ENCODE measurements at places on chromosomes 3 and 15.

- no peak for DNase-seq
Measured at GRCh38 chr3:118544458-118544857, 490.2 kb downstream of the IGSF11 start.

- no peak for DNase-seq
Measured at GRCh38 chr15:90580541-90580940, 50.8 kb downstream of the CRTC3 start.

GRCh38 chr3:123961508-123961856 is 453 bp upstream of the CCDC14 start:
- DNase-seq = no peak

DNA sequence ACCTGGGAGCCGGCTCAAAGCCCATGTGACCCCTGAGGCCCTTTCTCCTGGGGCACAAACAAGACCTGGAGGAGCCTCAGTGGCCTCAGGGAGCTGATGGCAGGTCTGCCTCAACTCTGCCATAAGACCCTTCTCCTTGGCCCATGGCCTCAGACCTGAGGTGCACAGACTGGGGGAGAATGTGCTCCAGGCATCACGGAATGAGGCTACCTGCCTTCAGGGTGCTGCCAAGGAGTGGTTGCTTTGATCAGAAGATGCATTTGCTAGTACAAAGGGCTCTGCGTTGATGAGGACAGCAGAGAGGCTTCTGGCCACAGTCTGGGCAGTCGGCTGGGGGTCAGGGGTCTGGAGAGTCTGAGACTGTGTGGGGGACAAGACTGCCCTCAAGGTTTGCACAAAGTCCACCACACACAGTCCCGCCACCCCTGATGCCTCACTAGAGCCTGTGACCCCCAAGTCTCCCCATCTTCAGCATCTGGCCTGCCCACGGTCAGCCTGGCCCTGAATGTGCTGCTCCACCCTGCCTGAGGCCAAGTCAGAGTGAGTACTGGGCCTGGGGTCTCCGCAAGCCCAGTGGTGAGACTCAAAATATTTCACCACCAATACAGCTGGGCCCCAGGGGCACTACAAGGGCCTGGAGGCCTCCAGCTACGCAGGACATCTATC is 26.6 kb downstream of the ALDH1L1 start:
- no peak for DNase-seq

DNA sequence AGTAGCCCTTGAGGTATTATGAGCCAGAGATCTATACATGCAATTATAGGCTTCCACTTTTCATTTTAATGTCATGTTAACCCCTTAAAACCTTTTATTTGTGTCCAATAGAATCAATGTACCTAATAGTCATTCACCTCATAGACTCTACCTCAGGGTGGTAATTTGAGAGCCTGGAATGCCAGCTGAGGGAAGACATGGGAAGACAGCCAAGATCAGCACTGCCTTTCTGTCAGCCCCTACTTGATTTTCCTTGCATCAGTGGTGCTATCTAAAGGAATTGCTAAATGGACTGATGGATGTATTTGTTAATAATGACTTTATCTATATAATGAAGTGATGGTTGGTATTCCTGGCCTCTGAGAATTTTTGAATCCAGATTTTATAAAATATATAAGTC is 113.3 kb upstream of the GBE1 start:
- DNase-seq = no peak

GRCh38 chr3:132543011-132543739 is 53.9 kb upstream of the ACKR4 start:
- DNase-seq = peak; percentile 86

DNA sequence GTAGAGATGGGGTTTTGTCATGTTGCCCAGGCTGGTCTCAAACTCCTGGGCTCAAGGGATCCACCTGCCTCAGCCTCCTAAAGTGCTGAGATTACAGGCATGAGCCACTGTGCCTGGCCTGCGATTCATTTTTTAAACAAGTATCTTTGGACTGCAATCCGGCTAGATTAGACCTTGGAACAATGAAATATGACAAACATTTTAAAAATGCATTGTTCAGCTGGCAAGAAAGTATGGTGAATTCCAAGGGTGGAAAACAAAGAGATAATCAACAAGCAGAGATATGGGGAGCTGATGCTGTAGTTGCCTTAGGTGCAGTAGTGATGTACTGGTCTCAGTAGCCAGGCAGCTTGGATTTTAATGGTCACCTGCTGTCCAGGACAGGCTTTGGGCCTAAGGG is 95.8 kb upstream of the GOLGA8J start:
- no peak for DNase-seq

DNA sequence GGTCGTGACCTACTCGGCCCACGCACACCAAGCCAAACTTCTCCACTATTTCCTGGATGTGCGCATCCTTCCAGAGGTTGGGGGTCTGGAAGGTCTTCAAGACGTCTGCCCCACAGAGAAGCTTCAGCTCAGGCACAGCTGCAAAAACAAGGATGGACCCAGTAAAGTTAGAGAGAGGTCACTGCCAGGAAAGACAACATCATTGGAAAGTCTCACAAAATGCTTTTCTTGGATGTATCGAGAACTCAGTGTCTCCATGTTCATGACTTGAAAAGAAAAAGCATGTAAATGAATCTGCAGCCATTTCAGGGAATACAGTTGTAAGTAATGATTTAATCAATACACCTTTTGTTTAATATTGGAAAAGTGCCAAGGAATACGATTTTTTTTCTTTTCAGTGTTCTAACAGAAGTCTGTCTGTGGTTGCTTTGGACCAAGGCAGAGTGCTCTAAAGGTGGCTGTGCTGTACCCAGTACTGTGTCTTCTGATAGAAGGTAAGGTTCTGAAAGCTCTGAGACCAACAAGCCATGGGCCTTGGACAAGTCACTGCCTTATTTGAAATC is 21.8 kb upstream of the RBP1 start:
- no peak for DNase-seq

- no peak for DNase-seq
Measured at GRCh38 chr3:133620066-133620784, 41.5 kb downstream of the TOPBP1 start.

DNA sequence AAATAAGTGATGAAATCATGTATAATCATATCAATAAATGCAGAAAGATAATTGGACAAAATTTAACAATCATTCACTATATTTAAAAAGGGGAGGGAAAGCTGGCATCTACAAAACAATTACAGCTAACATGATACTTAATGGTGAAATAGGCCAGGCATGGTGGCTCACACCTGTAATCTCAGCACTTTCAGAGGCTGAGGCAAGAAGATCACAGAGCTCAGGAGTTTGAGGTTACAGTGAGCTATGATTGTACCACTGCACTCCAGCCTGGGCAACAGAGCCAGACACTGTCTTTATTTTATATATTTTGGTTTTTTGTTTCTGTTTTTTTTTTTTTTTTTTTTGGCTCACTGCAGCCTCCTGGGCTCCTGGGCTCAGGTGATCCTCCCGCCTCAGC is 12.1 kb downstream of the EDC3 start:
- DNase-seq = no peak

DNA sequence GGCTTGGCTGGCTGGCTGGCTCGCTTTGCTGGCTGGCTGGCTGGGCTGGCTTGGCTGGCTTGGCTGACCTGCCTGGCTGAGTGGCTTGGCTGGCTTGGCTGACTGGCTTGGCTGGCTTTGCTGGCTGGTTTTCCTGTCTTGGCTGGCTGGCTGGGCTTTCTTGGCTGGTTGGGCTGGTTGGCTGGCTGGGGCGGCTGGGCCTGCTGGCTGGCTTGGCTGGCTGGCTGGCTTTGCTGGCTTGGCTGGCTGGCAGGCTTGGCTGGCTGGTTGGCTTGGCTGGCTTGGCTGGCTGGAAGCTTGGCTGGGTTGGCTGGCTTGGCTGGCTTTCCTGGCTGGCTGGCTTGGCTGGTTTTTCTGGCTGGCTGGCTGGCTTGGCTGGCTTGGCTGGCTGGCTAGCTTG is 435.6 kb downstream of the GOLGA6L6 start:
- DNase-seq = no peak

DNA sequence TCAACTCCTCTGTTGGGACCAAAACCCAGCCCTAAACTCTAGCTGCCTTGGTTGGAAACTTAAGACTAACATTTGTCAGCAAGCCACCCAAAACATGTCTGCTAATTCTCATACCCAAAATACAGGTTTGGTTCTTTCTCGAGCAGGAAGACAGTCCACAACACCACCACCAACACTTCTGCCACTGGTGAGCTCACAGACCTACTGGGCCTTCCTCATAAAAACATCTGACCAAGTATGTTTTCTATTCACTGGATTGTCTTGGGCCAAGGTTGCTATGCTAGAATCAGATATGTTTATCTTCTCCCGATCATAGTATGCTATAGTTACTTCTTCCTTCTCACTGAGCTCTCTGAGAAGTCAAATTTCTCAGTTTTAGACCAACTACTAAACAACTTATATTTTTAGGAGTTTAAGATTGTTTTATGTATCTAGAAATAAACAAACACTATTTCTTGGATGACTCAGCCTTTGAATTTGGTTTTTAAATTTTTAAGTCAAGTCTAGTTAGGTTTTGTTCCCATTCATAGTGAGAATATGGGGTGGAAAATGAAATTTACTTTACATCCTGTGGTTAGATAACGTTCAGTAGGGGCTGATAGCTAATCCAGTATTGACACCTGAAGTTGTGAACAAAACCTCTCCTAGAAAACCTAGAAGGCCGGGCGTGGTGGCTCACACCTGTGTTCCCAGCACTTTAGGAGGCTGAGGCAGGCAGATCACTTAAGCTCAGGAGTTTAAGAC is 360.5 kb downstream of the RSL24D1 start:
- no peak for DNase-seq

DNA sequence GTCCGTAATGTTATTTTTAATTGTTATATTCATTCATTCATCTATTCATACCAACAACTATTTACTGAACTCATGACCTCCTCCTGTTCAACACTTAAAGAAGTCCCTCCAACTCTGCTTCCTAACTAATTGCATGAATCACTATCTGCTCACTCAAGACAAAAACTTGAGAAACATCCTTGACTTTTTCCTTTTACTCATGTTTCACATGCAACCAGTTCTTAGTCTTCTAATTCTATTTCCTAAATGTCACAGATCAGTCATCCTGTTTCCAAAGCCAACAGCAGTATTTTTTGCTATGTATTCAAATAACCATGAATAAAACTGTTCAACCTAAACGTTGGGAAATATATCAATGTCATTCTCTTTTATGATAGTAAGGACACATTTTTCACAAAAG is 124.6 kb upstream of the GBE1 start:
- DNase-seq = no peak
